Stimulated activated CD8-positive, alpha-beta memory T cell treated with anti-CD3 and anti-CD28 coated beads, Interleukin-4, amount 100 ng/mL, for 48 hours (primary cell): ENCODE measurements at places on chromosomes 3 and 15.

DNA sequence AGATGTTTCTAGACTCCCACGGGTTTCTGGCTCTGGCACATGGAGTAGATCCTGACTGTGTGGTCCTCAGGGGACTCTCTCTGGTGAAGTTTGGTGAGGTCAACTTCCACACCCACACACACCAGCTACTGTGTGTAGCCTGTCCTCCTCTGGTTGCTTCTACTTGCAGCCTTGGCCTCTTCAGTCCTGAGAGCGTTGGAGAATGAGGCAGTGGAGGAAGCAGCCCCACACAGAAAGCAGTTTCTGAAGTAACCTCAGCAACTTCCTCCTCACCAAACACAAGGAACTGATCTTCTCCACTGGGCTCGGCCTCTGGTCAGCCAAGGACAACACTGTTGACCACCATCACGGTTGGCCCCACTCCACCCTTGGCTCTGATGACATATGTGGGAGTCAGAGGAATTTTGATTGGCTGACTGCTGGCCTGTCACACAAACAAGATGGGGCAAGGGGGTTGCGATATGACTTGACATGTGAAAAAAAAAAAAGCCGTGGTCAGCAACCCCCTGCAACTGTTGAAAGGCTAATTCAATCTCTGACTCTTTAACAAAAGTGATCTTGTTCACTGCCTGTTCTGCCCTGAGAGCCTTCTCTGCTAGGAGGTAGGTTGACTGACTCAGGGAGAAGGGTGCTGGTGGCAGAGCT, 19.6 kb downstream of the CD86 start:
- no peak for DNase-seq

- peak; percentile 70 for DNase-seq
Measured at GRCh38 chr15:64911311-64912186, at the start of gene ANKDD1A. Gene ANKDD1A, plus strand, starts transcription at chr15:64911902. Its CDS starts 29 bp downstream, at chr15:64911931.

DNA sequence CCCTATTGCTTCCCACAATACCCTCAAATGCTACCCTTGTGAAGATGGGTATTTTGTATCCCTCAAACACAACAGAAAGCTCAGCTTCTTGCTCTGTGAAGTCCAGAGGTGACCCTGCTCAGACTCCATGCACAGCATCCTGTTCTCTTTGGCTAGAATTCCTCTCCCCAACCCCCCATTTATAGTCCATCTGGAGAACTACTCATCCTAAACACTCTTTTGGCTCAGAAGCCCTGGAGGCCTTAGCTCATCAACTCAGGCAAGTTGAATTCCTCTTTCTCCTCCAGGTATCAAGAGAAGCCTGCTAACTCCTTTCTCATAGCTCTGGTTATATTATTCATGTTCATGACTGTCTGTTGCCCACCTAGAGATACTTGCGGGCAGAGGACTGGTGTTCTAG, 18.3 kb upstream of the GASK1A start:
- no peak for DNase-seq

- no peak for DNase-seq
Measured at GRCh38 chr3:52429031-52429430, 15.9 kb downstream of the SEMA3G start.

DNA sequence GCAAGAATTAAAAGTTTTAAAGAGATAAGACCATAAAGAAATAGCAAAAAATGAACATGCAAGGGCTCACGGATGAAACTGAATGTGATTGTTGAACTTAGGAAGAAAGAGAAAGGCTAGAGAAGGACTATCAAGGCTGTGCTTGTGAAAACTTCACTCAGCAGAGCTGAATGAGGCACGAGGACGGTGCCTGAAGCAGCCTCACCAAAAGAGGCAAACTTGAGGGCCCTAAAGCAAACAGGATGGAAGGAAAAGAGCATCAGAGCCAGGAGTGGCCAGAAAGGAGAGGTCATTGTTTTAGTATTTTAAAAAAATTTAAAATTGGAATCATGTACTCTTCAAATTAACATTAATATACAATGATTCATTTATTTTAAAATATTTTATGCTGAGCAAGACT, 191.2 kb upstream of the SOX14 start:
- no peak for DNase-seq

DNA sequence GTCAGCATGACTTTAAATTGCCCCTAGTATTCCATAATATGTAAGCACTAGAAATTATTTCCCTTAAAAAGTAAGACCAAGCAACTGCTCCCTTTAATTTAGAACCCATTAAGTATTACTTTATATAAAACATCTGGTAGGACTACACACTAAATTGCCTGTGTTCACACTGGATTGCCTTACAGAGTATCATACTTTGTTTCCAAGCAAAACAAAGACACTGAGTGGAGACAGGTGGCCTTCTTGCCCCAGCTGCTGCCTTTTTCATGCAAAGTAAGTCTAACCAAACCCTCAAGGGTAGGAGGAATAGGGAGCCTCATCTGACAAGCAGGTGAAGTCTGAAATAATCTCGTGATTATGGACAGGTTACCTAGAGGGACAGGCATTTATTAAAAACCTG, 87.3 kb downstream of the PEX5L start:
- DNase-seq = no peak

GRCh38 chr3:50484722-50485121, 18.7 kb downstream of the CACNA2D2 start:
- no peak for DNase-seq

- DNase-seq = no peak
Measured at GRCh38 chr3:194328053-194328657, 23.0 kb downstream of the CPN2 start.
